Sigmoid colon (tissue), 7 donors: ENCODE measurements at places on chromosomes 12 and 14. TPM values are rescaled to one million over a fixed set of nuclear protein-coding genes. Genes with fewer than 3 reads are reported as not detected.

Gene NXPH4
- total RNA-seq, result not detected

Gene BIN2
- total RNA-seq, result 2.3 TPM

Gene KIF5A
- total RNA-seq, result 6.0 TPM

Gene GPRC5D
- not detected for total RNA-seq

Gene NUAK1
- 12.1 TPM for total RNA-seq

Gene TROAP
- not detected for total RNA-seq

Gene C12orf50
- not detected for total RNA-seq

Gene ACADS
- total RNA-seq, result 39.7 TPM

Gene SMIM41
- total RNA-seq, result 1.2 TPM

Gene ACSM4
- not detected for total RNA-seq

Gene CLEC7A
- 11.1 TPM for total RNA-seq

Gene TNS2
- 117 TPM for total RNA-seq

Gene LMNTD1
- total RNA-seq, result 1.9 TPM

Gene RNF31
- 20.2 TPM for total RNA-seq

Gene ST8SIA1
- total RNA-seq, result 17.4 TPM

Gene SLC4A8
- 0.71 TPM for total RNA-seq

DNA sequence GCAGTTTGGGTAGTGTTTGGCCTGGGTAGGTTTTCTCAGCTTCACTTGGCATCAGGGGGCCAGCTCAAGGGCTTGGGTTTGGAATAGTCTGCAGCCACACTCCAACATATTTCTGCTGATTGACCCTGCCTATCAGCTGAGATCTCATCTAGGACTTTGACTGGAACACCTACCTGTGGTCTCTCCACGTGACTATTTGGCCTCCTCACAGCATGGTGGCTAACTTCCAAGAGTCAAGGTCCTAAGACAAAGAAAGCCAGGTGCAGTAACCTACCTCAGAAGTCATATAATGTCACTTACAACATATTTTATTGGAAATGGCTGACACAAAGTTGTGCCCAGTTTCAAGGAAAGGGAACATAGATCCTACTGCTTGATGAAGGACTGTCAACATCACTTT is 481.0 kb downstream of the EGLN3 start:
- no peak for DNase-seq

- no peak for DNase-seq
Observed at GRCh38 chr12:94165138-94165537, 16.8 kb downstream of the PLXNC1 start.

- no peak for DNase-seq
Observed at GRCh38 chr14:41397926-41398325, 208.8 kb upstream of the LRFN5 start.

- DNase-seq, result no peak
Observed at GRCh38 chr14:77120771-77121743, 20.5 kb downstream of the ZDHHC22 start.

- DNase-seq, result no peak
Observed at GRCh38 chr14:52154992-52155650, 86.3 kb upstream of the NID2 start.

- DNase-seq, result no peak
Observed at GRCh38 chr12:118064608-118065007, 3.6 kb upstream of the WSB2 start.

DNA sequence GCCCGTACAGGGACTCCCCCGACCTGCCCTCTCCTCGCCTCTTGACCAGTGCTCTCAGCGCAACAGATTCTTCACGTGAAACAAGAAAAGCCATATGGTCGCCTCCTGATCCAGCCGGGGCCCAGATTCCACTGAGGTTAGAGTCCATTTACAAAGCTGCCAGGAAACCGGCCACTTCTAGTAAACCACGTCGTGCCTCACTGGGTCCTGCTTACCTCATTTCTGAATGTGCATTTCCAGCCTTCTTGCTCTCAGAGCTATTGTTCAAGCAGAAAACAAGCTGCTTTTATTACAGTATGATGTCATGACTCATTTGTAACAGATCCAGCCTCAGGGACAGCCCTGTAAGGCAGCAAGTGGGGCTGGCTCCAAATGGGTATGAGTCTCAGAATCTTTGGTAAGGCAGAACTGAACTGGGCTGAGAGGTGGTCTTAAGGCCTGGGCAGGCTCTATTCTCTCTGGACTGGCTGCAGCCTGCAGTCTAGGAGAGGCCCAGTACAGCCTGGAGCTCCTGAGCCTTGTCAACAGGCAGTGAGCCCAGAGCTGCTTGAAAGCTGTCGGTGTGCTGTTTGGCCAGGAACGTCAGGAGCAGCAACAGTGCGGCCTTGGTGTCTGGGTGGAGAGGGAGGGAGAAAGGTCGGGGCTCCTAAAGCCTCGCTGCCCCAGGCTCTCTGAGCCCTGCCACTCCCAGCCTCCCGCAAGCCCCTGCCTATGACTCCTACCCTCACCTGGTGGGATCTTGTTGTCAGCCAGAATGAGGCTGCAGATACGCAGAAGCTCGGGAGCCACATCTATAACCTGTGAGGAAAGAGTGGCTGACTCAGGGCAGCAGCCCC is 8.3 kb downstream of the REC8 start:
- no peak for DNase-seq

DNA sequence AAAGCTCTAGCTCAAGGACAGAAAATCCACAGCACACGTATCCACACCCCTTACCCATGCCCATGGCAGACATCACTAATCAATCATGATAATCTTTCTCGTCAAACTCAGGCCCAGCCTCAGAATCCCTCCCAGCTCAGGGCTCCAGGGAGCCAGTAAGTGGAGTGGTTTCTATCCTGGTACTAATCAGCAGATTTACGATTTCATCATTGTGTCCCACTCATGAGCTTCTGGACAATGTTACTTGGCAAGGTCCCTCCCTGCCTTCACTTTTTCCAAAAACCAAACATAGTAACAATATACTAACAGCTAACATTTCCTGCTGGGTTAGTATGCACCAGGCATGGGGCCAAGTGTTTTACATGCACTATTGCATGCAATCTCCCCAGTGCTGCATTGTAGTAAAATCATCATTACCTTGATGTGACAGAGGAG is 45.8 kb upstream of the NCOR2 start:
- no peak for DNase-seq

- no peak for DNase-seq
Observed at GRCh38 chr12:47889040-47889439, 15.8 kb downstream of the VDR start.

DNA sequence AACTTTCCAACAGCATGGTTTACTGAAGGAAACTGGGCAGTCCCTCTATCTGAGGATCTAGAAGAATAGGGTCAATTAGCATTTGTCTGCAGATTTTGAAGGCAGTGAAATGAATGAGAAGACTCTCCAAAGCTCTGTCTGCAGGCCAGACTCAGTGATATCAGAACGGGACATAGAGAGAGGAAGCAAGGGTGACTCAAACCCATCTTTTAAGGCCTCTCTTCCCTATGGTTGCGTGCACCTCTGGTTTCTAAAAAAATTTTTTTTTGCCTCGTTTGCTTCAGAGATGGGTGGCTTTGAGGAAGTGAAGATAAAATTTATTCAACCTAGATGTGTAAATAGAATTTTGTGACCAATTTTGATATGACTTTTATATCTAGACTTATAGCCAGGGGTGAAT is 71.9 kb upstream of the HOXC13 start:
- no peak for DNase-seq

- DNase-seq, result no peak
Observed at GRCh38 chr14:22252686-22253085, 336.3 kb downstream of the DAD1 start.

DNA sequence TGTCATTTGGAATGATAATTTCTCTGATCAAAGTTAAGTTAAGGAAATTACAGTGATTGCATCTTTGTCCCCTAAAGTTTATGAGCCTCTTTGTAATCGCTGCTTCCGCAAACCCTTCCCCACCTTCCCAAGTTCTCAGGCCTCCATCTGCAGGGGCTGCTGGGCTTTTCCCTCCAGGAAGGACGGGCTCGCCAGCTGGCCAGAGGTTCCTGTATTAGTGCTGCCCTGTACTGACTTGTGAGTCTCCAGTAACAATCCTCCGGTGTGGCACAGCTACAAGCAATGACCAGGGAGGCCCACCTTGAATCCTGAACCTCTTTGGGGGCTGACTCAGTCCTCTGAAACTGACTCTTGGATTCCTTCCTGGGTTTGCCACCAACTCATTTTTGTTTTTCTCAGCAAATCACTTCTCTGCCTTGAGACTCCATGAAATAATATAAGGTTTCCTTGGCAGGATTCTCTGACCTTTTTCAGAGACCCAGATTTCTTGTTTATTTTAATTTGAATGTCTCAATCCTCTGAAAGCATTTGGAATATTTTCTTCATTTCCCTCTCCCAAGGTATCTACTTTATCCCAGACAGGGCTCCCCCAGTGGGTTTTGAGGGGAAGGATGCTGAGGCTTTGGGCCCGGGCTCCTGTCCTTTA is 398.6 kb downstream of the ZFP36L1 start:
- DNase-seq, result peak; percentile 71

DNA sequence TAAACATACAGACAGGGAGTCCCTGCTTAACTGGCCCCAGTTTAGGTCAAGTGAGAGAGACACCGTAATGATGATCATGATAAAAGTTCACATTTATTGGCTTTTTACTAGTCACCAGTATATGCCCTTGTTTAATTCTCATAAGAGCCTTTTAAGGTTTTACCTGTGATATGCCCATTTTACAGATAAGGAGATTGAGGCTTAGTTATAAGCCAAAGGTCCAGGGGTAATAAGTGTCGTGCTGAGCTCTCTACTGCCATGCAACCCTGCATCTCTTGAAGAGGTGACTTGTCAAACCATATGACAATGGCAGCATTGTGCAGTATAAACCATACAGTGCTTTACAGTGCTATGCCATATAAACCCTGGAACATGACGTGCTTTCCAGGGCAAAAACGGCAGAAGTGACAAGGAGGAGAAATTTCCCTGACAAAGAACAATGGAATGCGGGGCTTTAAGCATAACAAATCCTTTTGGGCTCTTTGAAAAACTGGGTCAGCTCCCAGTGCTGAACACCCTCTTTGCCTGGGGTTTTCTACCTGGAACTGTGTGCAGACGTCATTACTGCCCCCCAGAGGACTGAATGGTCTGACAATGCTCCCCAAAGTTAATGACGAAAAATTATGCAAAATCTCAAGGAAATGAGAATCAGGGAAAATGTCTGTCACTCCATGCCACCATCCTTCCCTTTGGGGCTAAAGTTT is 59.7 kb upstream of the C14orf132 start:
- no peak for DNase-seq

GRCh38 chr12:6699259-6699988 is 1.2 kb downstream of the PIANP start:
- peak; percentile 41 for DNase-seq

- no peak for DNase-seq
Observed at GRCh38 chr14:106564058-106564643, 1037.8 kb downstream of the TMEM121 start.

- no peak for DNase-seq
Observed at GRCh38 chr12:120639771-120640721, at the start of gene CABP1. Gene CABP1, plus strand, starts transcription at chr12:120640626. Its CDS starts 60 bp downstream, at chr12:120640686.

- DNase-seq, result no peak
Observed at GRCh38 chr12:132106921-132107320, 37.2 kb downstream of the DDX51 start.

GRCh38 chr14:94122438-94122837 is 7.0 kb downstream of the IFI27L2 start:
- DNase-seq, result peak; percentile 8

DNA sequence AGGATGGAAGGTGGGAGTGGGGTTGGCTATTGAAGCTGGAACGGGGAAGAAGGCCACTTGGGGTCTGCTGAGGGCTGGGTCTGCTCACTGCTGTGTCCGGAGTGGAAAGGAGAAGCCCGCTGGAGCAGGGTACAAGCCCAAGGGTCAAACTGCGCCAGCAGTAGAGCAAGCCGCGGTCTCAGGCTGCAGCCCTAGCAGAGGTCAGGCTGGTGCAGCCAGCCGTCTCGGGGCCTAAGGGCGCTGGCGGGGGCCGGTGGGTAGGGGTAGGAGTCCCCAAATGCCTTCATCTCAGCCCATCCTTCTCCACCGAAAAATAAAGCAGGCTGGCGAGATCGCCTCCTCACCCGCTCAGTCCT is 718 bp upstream of the JDP2 start:
- no peak for DNase-seq

DNA sequence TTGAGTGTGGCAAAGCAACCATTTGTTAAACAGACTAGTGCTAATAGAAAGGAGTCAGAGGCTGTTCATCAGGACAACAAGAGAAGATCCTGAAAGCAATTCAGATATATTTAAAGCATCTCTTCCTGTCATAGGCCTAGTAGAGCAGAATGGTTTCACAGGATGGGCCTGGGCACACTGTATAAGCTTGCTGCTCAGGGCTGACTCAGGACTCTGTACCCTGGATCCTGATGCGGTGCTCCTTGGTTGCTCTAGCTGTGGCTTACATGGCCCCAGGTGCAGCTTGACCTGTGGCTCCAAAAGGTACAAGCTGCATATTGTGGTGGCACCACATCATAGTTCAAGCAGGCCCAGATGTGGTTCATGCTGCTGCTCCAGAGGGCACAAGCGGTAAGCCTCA is 313.4 kb downstream of the ETNK1 start:
- no peak for DNase-seq

DNA sequence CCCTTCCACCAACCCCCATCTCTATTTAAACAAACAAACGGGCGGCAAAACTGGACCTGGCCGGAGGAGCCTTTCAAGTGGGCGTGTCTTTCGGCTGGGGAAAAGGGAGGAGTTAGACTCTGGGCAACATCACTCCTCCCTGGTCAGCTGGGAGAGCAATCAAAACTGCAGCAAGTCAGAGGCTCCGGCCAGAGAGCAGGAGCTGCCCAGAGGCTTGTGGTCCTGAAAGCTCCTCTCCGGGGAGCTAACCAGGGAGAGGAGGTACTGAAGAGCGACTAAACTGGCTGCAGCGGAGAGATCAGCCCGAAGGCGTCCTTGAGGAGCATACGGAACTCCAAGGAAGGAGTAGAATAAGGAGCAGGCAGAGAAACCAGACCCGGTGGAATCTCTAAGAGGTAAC is at the start of gene NEUROD4:
TSS of gene NEUROD4 (plus strand) at position 191 of the 400 bp plus-strand sequence. CDS start 6,466 bp downstream, outside the sequence.
- no peak for DNase-seq

DNA sequence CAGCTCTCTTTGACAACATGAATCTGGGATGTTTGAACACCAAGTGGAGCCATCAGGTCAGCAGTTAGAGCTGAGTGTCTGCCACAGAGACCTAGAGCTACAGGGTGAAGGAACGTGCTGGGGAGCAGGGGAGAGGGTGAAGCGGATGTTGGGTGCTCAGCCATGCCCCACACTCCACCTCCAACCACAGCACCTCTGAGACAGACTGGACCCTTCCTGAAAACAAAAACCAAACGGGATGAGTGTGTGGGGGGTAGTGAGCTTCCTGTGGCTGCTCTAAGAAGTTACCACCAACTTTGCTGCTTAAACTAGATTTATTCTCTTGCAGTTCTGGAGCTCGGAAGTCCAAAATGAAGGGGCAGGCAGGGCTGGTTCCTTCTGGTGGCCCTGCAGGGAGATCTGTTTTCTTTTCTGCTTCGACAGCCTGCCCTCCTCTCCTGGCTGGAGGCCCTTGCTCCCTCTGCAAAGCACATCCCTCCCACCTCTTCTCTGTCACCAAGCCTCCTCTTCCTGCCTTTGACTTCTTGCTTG is 5.6 kb upstream of the GOLGA3 start:
- DNase-seq, result no peak

- peak; percentile 87 for DNase-seq
Observed at GRCh38 chr12:56079723-56080555, at the start of gene ERBB3. Gene ERBB3, plus strand, starts transcription at chr12:56080165. Its CDS starts 136 bp downstream, at chr12:56080301.

- no peak for DNase-seq
Observed at GRCh38 chr12:53328043-53328435, 6.6 kb upstream of the AAAS start.

- DNase-seq, result no peak
Observed at GRCh38 chr12:57734591-57734990, 4.0 kb downstream of the AGAP2 start.
